Activated CD8-positive, alpha-beta memory T cell treated with anti-CD3 and anti-CD28 coated beads for 1 hour (primary cell): ENCODE measurements at places on chromosomes 16 and 17.

GRCh38 chr16:11016993-11017392, 72.6 kb downstream of the CLEC16A start:
- peak; percentile 12 for DNase-seq

- DNase-seq = no peak
These were observed 50.3 kb downstream of the N4BP1 start for GRCh38 chr16:48559462-48560211.

GRCh38 chr16:26594666-26595065, 472.1 kb upstream of the C16orf82 start:
- no peak for DNase-seq

GRCh38 chr16:70579648-70580630, 56.3 kb downstream of the SF3B3 start:
- DNase-seq = no peak

GRCh38 chr17:75626496-75627038, 6.7 kb upstream of the SMIM5 start:
- DNase-seq = no peak

- DNase-seq = peak; percentile 45
These were observed 19.0 kb downstream of the SLC7A5 start for GRCh38 chr16:87850009-87851006.

- no peak for DNase-seq
These were observed 4.1 kb upstream of the PHF12 start for GRCh38 chr17:28955408-28955807.

GRCh38 chr16:85981826-85982562, 83.0 kb downstream of the IRF8 start:
- DNase-seq = no peak
